Right cardiac atrium (tissue), 5 donors: ENCODE measurements at places on chromosomes 3 and 15. TPM values are rescaled to one million over a fixed set of nuclear protein-coding genes. Genes with fewer than 3 reads are reported as not detected.

The EIF4E3 gene
- polyA plus RNA-seq: 25.0 TPM

- DNase-seq: no peak
Observed at GRCh38 chr15:76932135-76932966, 802 bp downstream of the RCN2 start.

- DNase-seq: no peak
Observed at GRCh38 chr3:171797265-171797679, 13.0 kb downstream of the PLD1 start.

The IL5RA gene
- 1.4 TPM for polyA plus RNA-seq

DNA sequence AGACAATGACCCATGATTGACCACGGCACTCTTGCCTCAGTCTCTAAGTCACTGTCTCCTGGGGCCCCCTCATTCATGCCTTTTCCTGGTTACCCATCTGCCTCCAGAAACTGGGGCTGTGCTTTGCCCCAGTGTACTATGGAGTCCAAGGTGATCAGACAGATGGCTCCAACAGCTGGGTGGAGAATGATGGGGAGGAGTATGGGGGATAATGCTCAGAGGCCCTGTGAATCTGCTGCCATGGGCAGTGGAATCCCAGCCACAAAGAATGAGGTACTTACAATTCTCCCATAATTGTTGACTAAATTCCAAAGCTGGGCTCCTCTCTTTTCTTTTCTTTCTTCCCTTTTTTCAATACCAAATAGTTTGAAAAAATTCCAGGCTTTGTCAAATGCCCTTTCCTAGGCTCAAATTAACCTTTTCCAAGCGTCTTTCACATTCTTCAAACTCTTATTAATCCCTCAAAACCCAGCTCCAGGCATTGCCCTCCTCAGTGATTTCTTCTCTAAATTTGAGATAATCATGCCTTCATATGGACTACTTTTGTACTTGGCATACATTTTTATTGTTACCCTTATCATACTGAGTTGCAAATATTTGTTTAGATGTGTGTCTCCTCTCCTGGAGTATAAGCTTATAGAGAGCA, 148.5 kb upstream of the ICE2 start:
- DNase-seq: no peak

- DNase-seq: no peak
Observed at GRCh38 chr3:20240154-20240883, 54.3 kb upstream of the SGO1 start.

The ATP13A4 gene
- polyA plus RNA-seq: 0.07 TPM

DNA sequence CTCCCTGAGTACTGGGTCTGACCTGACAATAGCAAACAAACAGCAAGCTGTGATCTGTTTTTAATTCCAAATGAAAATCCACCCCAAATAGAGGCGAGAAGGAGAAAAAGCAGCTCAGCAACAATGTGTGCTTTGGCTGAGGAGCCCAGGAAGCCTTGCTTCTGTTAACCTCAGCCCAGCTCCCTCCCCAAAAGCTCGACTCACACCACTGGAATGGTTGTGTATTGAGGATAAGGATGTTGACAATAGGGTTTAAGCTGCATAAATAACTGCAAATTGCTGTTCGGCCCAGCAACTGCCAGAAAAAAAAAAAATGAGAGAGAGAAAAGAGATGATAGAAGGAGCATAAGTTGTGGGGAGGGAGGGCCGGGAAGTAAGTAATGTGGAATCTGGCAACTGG, 104.0 kb upstream of the TBC1D5 start:
- no peak for DNase-seq

The UBAP1L gene
- polyA plus RNA-seq: 1.4 TPM

The CAMP gene
- polyA plus RNA-seq: 1.8 TPM

- DNase-seq: no peak
Observed at GRCh38 chr15:60471314-60471713, 7.6 kb downstream of the ICE2 start.

GRCh38 chr3:46283881-46284450, 41.7 kb downstream of the CCR3 start:
- DNase-seq: no peak

The SERPINI2 gene
- 1.3 TPM for polyA plus RNA-seq

The FETUB gene
- 0.07 TPM for polyA plus RNA-seq

The CFAP161 gene
- polyA plus RNA-seq: 0.32 TPM

The PRTG gene
- 0.23 TPM for polyA plus RNA-seq

The MST1R gene
- 1.9 TPM for polyA plus RNA-seq

- no peak for DNase-seq
Observed at GRCh38 chr3:10387881-10388609, 67.1 kb upstream of the SEC13 start.

GRCh38 chr15:49265911-49266310, 95.9 kb downstream of the GALK2 start:
- no peak for DNase-seq

DNA sequence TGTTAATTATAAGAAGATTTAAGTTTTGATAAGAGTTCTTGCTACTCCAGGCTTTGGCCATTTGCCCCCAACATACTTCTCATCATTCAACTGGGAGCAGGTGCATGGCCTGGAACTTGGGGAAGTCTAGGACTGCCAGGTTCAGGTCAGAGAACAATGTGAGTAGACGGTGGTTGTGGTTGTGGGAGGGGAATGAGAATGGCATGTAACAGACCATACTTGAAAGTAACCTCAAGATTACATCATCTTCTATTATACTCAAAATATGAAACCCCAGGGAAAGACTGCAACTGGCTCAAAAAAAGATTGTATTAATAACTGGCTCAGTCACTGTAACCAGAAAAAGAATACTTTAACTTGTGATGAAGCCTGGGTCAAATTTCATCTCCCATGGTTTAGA, 364.9 kb upstream of the DPPA4 start:
- DNase-seq: no peak

The LMCD1 gene
- 43.4 TPM for polyA plus RNA-seq

The SEMA3G gene
- 11.2 TPM for polyA plus RNA-seq

The EPB42 gene
- not detected for polyA plus RNA-seq

DNA sequence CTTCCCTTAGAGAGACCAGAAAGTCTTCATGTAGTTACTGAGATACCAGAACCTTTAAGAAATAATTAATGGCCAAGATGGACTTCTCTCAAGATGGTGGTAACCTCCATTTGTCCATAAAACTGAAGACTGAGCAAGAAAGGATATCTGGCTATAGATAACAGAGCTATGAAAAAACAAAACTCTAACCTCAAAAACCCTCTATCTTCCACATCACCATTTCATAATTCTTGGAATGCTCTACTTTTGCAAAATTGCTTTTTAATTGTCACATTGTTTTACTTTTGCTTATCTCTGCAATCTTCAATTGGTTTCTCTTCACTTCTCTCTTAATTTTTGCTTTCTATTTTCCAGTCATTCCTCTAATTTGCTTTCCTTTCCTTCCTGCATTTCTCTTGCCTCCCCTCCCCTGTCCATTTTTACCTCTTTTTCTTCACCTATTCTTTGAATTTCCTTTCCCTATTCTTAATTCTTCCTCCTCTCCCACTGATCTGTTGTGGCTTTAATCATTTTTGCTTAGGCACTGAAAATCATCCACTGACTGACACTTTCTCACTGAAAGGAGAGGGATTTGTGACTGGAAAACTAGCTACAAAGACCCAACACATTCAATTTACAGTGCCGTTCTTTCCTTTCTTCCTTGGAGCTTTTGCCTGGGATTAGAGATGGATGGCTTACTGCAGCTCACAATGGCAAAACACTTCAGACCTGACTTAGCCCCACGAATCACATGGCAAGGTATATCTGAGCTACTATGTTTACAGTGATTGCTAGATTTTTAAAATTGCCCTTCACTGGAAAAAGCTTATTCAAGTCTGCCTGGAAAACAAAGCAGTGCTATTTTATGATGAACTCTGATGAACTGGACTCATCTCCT, 242.8 kb downstream of the CHST2 start:
- DNase-seq: no peak

DNA sequence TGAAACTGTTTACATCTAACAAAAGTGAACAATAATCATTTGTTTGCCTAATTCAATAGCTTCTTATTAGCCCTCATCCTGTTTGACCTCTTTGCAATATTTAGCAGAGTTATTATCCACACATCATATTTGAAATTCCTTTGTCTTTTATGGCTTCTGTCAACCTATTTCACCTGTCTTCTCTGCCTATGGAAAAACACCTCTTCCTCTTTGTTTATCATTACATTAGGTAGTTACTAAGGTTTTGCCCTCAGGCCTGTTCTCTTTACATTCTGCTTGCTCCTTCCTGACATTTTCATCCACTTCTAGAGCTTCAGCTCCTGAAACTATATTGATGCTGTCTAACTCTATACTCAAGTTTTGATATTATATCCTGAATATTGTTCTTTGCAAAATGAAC, 183.0 kb downstream of the SUCNR1 start:
- no peak for DNase-seq

GRCh38 chr3:67325231-67325630, 327.1 kb downstream of the KBTBD8 start:
- no peak for DNase-seq

The UBA3 gene
- polyA plus RNA-seq: 51.4 TPM

The MUC20 gene
- polyA plus RNA-seq: 1.7 TPM

DNA sequence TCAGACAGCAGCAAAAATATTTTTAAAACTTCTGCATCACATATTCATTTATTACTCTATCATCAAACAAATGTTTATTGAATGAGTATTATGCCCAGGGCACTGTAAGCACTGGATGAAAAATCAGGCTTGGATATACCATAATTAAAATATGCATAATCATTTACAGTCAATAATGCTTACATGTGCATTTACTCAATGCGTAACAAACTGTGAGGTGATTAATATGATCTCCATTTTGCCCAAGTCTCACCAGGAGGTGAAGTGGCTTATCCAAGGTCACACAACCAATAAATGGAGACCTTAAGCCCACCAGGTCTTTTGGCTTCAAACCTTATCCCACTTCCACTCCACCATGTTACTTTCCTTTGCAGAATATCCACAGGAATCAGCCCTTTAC, 117.3 kb upstream of the SLC24A5 start:
- DNase-seq: no peak

The DISP2 gene
- polyA plus RNA-seq: 2.4 TPM

- no peak for DNase-seq
Observed at GRCh38 chr3:52014613-52015012, 18.9 kb upstream of the RPL29 start.

DNA sequence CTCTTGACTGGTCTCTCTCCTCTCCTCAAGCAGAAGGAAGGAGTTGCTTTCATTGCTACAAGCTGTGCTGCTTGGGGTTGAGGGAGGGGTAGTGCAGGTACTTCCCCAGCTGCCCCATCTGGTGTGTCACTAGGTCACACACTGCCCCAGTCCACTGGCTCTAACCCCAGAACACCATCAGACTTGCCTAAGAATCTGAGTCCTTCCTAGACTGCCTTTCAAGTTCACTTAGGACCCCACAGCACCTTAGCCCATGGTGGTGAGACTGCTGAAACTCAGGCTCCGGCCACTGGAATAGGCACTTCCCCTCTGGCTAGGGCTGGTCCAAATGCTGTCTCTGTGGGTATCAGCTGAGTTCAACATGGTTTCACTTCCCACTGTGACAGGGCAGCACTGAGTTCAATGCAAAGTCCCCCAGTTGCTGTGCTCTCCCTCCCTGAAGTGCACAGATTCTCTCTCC, 279.7 kb upstream of the GOLGA6L4 start:
- no peak for DNase-seq
